ENCODE measurements at places on chromosomes 2 and 18. TPM values are rescaled to one million over a fixed set of nuclear protein-coding genes. Genes with fewer than 3 reads are reported as not detected.

DNA sequence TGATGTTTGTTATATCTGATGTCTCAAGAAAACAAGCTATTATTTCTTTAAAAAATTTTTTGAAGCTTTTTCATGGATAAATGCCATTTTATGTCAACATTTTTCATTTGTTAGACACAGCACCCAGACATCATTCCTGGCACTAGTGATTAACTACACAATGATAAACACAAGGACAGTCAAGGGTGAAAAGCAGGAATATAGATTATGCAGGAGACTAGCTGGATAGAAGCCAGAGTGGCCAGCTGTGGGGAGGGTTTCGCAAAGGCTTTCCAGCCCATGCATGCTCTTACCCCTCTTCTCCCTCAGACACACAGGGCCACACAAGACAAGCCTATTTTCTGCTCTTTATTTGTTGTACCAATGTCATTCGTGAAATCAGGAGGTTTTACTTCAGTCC is 127.1 kb upstream of the TTC39C start:
- DNase-seq = no peak

Gene ALLC
- total RNA-seq = not detected

Gene PROKR1
- total RNA-seq = not detected

Gene UPP2
- not detected for total RNA-seq

Data from HCT116 (cell line).